CD4-positive, CD25-positive, alpha-beta regulatory T cell (primary cell): ENCODE measurements at places on chromosomes 11 and 22. TPM values are rescaled to one million over a fixed set of nuclear protein-coding genes. Genes with fewer than 3 reads are reported as not detected.

GRCh38 chr11:706439-706956, 467 bp downstream of the EPS8L2 start:
- no peak for DNase-seq

GRCh38 chr22:30033901-30034300, 46.4 kb upstream of the HORMAD2 start:
- DNase-seq, result no peak

DNA sequence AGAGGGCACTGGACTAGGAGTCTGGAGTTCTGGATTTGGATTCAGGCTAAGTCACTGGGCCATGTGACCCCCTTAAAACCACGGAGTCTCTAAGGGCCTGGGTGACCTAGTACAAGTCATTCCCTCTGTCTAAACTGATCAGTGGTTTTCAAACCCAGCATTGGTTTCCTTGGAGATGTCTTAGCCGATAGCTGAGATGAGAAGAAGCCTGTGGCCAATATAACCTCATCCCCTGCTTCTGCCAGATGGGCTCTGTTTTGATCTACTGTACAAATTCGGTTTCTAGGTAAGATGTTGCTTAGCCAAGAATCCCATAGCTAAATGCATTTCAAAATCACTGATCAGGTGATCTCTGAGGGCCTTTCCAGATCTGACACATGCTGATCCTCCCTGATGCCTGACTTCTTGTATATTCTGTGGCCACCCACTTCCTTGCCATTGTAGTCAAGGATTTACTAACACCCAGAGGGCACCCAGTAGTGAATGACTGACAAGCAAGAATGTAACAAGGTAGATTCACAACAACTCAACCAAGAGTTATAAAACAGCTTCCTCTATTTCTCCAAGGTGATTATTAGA, 53.1 kb downstream of the GALNT18 start:
- DNase-seq, result no peak

NAV2 gene
- polyA plus RNA-seq, result 0.14 TPM

DNA sequence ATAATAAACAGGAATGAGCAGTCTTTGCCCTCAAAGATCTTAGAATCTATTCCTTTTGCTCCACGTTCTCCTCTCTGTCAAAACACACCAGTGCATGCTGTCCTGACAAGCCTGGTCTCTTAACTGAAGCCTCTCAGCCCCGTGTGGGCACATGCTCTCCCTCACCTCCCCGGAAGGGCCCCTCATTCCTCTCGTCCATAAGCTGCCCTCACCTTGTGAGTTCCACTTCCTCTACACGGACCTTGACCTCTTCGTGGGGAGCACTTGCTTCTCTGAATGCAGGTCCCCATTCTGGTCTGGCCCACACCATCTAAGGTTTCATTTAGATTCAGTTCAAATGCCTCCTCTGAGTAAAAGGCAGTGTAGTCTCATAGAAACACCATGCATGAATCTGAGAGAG, 412.3 kb upstream of the SYN3 start:
- DNase-seq, result no peak

RTL10 gene
- 7.5 TPM for polyA plus RNA-seq

- DNase-seq, result no peak
Observed at GRCh38 chr11:14746857-14747395, 103.3 kb downstream of the PDE3B start.

ART1 gene
- polyA plus RNA-seq, result not detected

DNA sequence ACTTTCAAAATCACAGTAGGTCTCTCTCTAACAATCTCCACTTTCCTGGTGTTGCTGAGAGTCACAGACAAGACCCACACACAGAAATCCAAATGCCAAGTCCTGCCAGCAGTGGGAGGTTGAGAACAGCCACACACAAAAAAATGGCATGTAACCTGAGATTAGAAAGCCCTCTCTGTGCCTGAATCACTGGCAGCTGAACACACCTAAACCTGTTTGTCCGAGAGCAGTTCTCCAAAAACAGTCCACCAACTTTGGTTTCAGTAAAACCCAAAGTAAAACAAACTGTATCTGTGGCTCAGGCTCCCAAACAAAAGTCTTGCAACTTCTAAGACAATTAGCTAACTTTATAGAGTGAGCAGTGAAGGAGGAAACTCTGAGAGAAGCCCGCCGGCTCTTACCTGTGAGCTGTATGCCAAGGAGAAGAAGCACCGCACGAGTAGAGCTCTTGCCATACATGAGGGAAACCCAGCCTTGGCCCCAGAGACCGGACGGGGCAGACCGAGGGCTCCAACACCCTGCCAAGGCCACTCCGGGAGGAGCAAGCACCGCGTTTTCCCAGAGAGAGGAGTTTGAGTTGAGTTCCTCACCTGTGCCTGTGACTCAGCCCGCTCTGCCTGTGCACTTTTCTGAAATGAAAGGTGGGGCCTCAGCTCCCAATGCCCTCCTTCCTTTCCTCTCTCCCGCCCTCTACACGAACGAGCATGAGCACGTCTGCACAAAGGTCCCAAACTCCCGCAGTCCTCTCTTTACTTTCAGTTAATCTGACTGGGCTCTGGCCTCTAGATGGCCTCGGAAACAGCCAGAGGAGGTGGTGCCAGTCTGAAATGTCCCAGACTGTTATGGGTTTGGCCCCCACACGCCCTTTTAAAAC, at the start of gene MPZL2:
Gene MPZL2 (minus strand): TSS at position 603 of the 874 bp plus-strand sequence. CDS start 144 bp downstream, at position 459.
- DNase-seq, result no peak

DNA sequence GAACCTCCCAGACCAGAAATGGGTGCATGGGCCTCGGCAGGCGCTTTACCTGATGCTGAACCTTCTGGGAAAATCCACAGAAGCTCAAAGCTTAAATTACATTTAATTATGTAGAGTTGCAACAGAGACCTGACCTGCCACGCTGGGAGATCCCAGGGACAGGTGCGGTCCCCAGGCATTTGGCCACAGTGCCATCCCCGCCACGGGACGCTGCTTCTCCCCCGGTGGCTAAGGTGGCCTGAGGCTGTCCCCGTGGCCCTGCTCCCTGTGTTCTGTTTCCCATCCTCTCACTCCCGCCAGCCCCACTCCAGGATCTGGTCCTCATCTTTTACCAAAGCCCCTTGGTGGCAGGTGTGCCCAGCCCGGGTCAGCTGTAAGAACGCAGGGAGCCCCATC, 39.6 kb downstream of the GRAMD4 start:
- no peak for DNase-seq

DNA sequence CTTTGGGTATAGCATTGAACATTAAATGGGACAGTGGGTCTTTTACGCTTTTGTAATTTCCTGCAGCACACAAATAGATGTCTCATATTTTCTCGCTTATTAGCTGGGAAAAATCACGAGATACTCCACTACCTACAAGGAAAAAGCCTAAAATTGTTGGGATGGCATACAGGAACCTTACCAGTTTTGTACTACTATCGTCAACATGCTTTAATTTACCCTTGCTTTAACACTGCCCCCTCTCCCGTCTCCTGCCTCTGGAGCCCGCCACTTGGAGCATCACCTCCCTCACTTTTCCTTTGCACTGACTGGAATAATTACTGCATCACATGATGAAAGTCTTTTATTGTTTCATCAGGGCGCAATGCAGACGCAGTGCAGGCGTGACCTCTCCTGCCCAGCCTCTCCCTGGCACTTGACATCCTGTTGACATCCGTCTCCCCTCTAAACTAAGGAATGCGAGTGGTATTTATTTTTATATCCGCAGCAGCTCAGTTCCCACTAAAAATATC, 1.0 kb upstream of the FNBP4 start:
- no peak for DNase-seq

LMNTD2 gene
- 1.4 TPM for polyA plus RNA-seq

PITPNM1 gene
- polyA plus RNA-seq, result 21.3 TPM

DNA sequence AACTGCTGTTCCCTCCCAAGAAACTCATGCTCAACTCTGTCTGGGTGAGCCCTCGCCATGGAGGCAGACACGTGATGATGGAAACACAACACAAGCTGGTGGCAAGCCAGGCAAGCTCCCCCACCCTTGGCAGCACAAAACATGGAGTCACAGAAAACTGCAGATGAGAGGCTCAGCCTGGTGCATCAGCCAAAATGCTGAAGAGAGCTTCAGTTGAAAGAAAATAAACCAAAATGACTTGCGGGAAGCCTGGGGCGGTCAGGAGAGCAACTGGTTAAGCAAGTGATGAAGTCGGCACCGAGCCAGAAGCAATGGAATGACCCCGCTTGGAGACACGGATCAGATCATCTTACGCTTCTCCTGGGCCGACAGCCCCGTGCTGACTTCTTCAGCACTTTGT, 68.3 kb downstream of the C11orf58 start:
- DNase-seq, result no peak

FHIP1B gene
- 10.3 TPM for polyA plus RNA-seq

DNA sequence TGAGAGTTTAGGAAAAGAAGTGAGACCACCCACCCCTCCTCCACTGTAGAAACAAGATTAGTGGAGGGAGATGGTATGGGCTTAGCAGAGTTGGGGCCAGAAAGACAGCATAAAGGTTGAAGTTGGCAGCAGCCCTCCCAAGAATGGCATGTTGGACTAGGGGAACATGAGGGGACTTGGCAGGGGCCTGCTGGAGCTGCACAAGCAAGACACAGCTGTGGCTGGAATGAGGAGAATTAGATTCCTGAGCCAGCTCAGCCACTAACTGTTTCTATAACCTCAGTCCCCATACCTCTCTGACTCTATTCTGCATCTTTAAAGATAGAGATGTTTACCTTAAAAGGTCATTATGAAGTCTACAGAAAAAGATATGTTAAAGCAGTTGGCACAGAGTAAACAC, 13.2 kb downstream of the MAP6 start:
- no peak for DNase-seq

DNA sequence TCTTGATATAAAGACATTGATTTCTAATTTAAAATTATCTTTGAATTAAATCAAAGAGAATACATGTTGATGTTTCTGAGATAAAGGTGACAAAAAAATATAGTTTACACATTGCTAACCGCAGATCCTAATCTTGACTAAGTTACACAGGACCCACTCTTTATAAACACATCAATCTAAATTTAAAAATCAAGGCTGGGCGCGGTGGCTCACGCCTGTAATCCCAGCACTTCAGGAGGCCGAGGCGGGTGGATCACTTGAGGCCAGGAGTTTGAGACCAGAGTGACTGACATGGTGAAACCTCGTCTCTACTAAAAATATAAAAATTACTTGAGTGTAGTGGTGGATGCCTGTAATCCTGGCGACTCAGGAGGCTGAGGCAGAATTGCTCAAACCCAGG, 1.9 kb downstream of the ARFGAP3 start:
- DNase-seq, result no peak

GRCh38 chr22:44604991-44605390, 97.0 kb upstream of the PRR5 start:
- DNase-seq, result no peak

- no peak for DNase-seq
Observed at GRCh38 chr11:66280428-66280827, 2.5 kb downstream of the CNIH2 start.

DNA sequence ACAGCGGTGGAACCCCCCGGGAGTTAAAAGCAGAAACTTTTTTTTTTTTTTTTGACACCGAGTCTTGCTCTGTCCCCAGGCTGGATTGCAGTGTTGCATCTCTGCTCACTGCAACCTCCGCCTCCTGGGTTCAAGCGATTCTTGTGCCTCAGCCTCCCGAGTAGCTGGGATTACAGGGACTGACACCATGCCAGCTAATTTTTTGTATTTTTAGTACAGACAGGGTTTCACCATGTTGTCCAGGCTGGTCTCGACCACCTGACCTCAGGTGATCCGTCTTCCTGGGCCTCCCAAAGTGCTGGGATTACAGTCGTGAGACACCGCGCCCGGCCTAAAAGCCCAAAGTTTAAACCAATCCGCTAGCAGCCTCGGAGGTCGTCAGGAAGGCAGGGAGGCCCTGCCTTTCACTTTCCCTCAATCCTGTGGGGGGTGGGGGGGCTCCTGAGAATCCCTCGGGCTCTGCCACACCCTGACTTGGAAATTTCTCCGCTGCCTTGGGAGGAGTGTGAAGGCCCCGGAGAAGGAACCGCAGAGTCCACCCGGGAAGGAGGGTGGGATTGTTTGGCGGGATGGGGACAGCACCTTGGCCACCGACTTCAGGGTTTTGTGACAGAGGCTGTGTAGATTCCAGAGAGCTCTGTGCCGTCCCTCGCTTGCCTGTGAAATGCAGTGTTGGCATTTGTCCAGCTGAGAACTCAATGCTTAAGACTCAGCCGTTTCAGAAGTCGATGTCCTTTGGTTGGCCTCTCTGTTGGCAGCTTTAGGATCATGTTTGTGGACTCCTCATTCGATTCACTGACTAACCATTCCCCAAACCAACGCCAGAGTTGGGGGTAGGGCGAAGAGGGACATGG, 1.0 kb downstream of the ARHGAP8 start:
- DNase-seq, result no peak
